Left lobe of liver (tissue), 2 donors: ENCODE measurements at places on chromosomes 6 and 20. TPM values are rescaled to one million over a fixed set of nuclear protein-coding genes. Genes with fewer than 3 reads are reported as not detected.

SLA2 gene
- total RNA-seq, result 0.30 TPM

RNF182 gene
- 0.05 TPM for total RNA-seq

FRMD1 gene
- total RNA-seq, result 0.10 TPM

PRR18 gene
- total RNA-seq, result 2.0 TPM
